Adrenal gland (tissue), 19 donors: ENCODE measurements at places on chromosomes 2 and 18. TPM values are rescaled to one million over a fixed set of nuclear protein-coding genes. Genes with fewer than 3 reads are reported as not detected.

CFAP65 gene
- 0.10 TPM for polyA plus RNA-seq

SLC30A3 gene
- polyA plus RNA-seq, result 0.27 TPM

GRCh38 chr18:60197671-60198462 lies 174.7 kb downstream of the MC4R start:
- DNase-seq, result no peak

GPC1 gene
- 13.4 TPM for polyA plus RNA-seq

OBSL1 gene
- polyA plus RNA-seq, result 408 TPM

LIMS4 gene
- polyA plus RNA-seq, result 5.8 TPM

SFXN5 gene
- 34.2 TPM for polyA plus RNA-seq

DNA sequence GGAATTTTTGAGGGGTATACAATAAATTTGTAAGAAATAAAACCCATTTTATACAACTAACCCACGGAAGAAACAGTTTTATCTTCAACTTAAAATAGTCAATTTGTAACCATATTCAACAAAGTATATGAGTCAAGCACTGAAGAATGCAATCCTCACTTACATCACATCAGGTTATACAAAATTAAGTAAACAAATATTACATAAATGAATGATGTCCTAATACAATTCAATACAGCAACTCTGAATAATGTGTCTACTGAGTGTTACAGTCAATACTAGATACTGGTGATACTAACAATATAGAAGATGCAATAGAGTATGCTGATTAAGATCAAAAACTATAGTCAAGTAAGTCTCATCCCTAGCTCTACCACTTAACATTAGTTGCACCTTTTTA lies 58.6 kb downstream of the FANCL start:
- DNase-seq, result no peak

CCL20 gene
- polyA plus RNA-seq, result 0.51 TPM

LIMS3 gene
- polyA plus RNA-seq, result 9.4 TPM

DNA sequence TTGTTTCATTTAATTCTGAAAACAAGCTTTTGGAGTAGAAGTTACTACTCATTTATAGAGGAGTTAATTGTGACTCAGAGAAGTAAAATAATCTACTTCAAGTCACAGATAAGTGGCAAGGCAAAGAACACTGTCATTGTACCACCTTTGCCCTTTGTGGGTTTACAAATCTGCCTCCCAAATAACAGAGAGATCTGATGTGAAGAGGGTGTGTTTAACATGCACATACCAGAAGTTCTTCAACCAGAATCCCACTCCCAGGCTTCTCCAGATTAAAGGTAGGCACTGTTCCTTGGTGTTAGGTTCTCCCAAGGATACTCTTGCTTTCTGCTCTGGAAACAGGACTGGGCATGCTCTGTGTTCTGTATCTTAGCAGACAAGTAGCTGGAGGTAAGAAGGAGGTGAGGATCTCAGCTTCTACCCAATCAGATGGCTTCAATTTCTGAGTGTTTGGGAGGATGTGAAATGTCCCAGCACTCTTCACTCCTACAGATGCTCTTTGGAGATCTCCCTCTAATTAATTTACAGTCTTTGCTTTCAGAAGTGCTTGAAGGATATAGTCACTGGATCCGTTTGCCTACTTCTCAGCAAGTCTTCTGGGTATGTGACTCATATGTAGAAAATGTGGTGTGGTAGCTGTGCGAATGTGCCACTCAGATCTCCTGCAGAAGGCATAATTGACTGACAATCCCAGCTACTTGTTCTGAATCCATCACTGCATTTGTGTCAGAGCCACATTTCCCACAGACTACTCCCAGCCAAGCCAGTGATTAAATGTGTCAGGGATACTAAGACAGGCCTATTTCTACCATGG lies 111.1 kb downstream of the KLHL14 start:
- no peak for DNase-seq

DNA sequence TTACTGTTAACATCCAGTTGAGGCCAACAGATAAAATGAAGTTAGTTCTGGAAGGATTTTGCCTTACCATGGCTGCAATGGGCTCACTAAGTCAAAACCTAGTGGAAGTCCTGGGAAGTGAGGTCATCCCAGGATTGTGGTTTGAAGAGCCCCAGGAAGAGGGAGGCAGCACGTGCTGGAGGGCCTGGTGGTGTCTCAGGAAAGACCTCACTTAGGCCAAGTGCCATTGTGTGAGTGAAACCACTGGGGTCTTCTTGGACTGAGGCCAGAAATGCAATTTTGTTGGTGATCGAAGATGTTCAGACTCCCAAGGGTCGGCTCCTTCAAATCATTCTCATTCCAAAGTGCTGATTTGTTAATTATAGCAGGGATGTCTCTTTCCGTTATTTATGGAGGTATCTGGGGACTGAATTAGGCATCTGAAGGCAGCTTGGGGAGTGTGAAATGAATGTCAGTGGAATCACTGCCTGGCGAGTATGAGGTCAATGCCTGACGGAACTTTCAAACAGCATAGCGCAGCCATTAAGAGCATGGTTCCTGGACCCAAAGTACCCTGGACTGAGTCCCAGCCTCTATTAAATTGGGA lies 60.0 kb downstream of the IL1R2 start:
- DNase-seq, result peak; percentile 54

KATNAL2 gene
- polyA plus RNA-seq, result 11.6 TPM

DNA sequence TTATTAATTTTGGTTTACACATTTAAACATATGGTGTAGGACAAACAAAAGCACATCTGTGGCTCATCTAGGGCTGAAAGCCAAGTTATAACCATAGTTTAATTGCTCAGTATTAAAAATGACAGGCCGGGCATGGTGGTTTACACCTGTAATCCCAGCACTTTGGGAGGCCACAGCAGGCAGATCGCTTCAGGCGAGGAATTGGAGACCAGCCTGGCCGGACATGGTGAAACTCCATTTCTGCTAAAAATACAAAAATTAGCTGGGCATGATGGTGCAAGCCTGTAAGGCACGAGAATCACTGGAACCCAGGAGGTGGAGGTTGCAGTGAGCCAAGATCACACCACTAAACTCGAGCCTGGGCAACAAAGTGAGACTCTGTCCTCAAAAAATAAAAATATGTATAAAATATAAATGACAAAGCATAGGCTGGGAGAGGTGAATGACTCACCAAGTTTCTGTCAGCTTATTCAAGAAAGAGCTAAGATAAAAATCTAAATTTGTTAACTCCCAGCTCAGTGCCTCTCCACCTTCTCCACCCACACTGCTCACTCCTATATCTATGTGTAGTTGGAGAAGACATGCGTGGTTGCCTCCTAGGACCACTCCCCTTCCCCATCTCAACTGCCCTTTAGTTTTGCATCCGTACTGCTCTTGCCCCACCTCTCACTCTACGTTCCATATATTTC lies 79.2 kb upstream of the PID1 start:
- no peak for DNase-seq

MC5R gene
- not detected for polyA plus RNA-seq

DNA sequence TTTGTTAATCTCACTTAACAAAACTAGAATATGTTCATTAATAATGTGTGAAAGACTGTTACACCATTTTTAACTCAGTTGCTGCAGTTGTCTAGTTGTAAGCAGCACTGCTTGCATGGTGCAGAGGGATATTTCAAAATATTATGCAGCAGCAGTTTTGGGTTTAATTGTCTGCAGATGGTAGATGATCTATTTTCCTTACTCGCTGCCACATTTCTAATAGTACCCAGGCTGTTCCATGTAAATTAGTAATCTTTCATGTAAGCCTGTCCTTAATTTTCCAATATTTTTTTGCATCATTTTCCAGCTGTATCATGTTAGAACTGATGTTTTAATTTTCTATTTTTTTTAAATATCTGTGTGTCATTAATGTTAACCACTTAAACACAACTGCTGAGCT lies 488.1 kb upstream of the RAB12 start:
- no peak for DNase-seq

LOXHD1 gene
- 0.08 TPM for polyA plus RNA-seq

DNA sequence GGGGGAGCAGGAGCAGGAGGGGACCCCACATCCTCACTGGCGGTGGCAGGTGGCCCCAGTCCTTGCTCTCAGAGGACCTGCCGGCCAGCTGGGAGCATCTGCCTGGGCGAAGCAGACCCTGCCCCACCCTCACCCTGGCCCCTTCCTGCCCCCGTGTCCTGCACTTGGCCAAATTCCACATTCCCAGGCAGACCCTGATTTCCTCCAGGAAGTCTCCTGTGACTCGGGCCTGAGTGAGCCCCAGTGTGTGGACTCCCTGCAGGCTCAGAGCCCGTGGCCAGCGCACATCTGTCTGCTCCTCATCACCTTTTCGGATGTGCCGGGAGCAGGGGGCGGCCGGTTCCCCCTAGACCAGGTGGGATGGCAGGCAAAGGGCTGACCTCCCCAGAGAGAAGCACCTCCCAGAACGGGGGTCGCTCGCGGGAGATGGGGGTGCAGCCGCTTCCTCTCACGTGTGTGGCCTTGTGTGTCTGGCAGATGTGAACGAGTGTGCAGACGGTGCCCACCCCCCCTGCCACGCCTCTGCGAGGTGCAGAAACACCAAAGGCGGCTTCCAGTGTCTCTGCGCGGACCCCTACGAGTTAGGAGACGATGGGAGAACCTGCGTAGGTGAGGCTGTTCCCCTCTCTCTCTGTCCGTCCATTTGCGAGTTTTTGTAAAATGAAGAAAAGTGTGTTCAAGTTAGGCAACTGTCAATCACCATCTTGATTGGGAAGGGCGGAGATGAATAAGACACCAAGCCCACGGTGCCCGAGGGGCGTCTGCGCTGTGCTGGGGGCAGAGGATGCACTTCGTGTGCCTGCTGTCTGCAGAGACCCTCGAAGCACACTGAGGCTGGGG lies 90.4 kb downstream of the TPO start:
- no peak for DNase-seq

DNA sequence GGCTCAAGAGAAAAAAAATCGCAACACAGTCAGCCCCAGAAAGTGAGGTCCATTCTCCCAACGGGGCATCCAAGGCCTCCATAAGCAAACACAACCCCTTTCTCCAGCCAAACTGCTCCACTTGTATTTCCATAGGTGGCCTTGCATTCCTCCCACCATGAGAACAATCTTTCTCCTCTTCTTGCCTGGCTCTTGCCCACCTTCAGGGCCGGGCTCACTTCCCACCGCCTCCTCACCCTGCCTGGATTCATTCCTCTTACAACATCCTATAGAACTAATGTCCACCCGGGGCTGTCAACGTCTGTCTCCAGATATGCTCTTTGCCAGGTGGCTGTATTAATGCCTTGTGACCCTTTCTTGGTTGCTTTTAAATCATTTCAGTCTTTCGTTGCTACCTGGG lies 124.5 kb downstream of the SMAD7 start:
- DNase-seq, result no peak

DNA sequence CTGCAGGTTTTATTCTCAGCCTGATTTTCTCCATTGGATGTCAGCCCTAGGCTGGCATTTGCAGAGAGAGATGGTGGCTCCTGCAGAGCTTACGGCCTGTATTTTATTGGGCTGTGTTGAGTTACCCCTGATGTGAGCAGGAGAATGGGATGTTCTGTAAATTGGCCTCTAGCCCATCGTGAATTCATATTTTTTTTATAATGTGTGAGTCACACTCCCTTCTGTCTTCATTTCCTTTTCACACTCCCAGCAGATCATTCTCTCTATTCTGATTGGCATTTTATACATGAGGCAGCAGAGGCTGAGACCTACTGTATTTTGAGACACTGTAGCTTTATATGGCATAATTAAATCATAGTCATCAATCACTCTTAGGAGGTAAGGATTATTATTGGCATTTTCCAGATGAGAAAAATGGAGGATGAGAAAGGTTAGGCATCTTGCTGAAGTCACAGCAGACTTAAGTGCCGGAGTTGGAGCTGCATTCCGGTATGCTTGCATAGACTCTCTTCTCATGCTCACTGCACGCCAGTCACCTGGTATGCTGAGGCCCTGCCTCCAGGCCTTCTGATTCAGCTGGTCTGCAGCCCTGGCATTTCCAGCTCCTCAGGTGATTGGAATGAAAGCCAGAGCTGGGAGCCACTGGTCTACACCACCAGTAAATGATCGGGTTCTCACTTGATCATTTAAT lies 142.4 kb downstream of the NEDD4L start:
- DNase-seq, result peak; percentile 34

NTSR2 gene
- polyA plus RNA-seq, result 0.16 TPM

DNA sequence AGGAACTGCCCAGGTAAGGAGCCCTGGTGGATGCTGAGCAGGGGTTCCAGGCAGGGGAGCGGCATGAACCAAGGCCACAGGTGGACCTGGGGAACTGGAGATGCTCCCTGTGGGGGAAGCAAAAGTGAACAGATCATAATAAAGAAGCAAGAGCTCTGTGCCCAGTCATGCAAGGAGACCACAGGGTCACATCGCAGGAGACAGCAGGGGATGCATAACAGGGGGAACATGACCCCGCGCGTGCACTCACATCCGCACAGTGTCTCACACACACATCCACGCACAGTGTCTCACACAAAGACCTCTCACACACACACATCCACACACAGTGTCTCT lies 473.3 kb upstream of the HS6ST1 start:
- no peak for DNase-seq

- no peak for DNase-seq
Measured at GRCh38 chr2:181372646-181373040, 84.5 kb upstream of the ITGA4 start.

DNA sequence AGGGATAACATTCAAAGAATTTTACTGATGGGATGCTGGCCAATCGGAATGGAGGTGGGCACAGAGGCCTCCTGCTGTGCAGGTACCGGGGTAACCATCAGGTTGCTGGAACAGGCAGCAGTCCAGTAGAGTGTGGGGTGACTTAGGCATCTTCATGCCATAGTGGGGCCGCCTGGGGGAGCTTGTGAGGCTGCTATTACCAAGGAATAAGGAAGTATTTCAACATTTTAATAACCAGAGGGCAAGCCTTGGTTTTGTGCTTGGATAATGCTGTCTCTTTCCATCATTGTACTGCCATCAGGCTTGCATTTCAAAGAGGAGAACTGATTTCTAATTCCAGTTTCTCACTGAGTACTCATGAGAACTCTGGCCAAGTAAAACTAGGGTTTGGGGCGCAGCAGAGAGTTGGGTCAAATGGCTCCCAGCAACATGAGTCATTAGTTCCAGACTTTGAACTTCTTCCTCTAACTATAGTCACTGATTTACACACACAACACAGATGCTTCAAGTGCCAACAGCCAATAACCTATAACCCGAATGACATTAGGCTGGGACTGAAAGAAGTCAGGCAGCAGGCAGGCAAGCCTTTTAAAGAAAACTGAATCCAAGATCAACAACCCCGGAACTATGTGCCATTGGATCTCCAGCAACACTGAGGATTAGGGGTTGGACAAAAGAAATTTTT lies 56.1 kb upstream of the FHL2 start:
- peak; percentile 45 for DNase-seq

DNA sequence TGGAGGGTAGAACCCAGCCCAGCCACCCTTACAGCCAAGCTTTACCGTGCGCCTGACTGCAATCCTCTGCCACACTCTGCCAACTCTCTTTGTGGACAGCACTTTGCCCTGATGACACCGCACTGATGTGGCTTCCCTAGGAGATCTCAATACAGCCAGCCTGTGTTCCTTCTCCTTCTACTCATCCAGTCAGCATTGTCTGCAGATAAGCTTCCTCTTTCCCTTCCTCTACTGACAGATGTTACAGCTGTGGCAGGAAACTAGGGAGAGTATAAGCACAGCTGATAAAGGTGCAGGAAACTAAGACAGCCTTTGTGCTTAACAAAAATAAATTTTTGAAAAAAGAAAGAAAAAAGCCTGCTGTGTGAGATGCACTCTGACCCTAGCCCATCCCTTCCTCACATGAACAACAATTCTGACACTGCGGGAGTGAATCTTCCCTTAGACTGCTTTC lies 25.0 kb downstream of the CEP68 start:
- peak; percentile 52 for DNase-seq

TLX2 gene
- polyA plus RNA-seq, result 3.2 TPM

- DNase-seq, result peak; percentile 72
Measured at GRCh38 chr18:76491473-76491775, 3.6 kb downstream of the ZNF516 start.

- DNase-seq, result no peak
Measured at GRCh38 chr2:33336036-33336625, 140.3 kb upstream of the RASGRP3 start.

POTEJ gene
- not detected for polyA plus RNA-seq

- no peak for DNase-seq
Measured at GRCh38 chr18:45962866-45963265, 4.3 kb downstream of the EPG5 start.
